NB4 (cell line): ENCODE measurements at places on chromosomes 6 and 20.
A peak's percentile ranks its signal among the peaks of the same experiment; 100 is the strongest.

DNA sequence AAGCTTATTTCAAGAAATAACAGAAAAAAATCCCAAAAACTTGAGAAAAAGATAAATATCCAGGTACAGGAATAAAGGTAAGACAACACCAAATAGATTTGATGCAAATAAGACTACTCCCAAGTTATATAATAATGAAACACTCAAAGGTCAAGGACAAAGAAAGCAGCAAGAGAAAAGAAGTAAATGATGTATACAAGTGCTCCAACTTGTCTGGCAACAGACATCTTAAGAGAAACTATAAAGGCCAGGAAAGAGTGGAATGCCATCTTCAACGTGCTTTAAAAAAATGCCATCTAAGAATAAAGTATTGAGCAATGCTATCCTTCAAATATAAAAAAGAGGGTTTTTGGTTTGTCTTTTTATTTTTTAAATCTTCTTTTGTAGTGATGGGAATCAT is 54.2 kb downstream of the REV3L start:
- peak; percentile 20 for DNase-seq

DNA sequence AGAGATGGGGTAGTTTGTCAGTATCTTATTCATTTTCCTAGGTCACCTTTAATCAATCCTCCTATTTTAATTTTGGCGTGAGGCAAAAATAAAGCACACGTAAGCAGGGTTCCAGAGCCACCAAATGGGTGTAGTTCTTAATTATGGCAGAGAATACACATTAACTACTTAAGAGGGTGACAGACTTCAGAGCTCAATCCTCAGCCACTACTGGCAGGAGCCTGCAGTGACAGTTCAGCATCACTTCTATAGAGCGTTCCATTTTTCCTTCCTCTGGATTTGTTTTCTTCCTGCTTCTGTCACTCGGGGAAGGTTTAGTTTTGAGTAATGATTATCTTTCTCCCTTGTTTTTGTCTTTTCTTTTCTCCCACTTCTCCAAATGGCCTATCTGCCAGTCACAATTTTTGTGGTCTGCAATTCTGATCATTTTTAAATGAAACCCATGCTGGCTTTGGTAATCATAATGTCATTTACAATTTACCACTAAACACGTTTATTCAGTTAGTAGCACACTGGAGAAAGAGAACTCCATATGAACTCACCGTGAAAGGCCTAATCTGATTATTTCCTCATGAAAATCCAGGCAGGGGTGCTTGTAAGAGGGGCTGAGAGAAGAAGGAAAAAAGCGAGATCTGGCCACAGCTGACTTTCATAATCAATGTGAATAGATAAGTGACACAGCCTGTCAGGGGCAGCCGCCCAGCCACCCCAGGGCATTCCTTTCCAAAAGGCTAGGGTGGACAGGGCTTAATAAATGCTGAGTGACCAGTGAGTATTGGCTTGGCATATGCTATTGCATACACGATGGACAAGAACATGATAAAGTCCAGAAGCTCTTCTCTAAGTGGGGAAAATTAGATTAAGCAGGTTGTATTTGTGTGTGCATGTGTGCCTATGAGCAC is 412.1 kb downstream of the PKHD1 start:
- DNase-seq, result no peak

DNA sequence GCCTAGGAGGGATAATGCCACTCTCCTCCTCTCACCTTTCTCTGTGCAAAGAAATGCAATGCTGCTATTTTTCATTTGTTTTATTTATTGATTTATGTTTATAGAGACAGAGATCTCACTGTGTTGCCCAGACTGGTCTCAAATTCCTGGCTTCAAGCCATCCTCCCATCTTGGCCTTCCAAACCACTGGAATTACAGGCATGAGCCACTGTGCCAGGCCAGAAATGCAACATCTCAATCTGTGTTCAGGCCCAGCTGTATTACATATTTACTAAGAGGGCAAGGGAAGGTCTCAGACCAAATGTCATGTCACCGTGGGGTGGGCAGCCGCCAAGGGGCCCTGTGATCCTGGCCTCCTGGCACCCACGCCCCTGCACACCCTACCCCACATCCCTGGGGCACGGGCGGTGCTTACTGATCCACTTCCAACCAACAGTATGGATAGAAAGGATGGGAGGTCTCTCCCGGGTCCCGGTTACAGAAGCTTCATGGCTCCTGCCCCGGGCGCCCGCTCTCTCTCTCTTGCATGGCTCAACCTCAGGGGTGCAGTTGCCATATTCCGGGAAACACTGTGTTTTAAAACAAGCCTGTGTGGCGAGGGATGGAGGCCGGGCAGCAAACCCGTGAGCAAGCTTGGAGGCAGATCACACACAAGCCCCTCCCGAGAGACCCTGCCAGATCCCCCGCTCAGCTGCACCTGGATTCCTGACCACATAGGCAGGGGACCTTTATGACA is 111.8 kb downstream of the AGPAT4 start:
- DNase-seq, result no peak

DNA sequence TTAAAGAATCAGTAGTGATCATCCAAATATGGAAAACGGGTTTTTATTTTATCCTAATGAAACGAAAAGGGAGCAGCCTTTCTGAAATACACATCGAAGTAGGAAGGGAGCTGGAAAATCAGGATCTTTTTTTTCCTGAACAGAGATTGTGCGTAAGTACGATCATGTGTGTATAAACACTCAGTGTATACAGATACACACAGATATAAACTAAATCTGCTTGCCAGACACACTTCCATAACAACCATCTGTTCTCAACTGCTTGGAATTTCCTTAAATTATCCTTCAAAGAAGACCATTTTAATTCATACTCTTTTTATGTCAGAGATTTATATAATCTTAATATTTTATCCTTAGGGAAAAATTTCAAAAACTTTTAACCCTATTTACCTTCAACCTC is 110.7 kb downstream of the CHD6 start:
- no peak for DNase-seq

- peak; percentile 68 for DNase-seq
Measured at GRCh38 chr6:143449714-143450452, 612 bp downstream of the ADAT2 start.

DNA sequence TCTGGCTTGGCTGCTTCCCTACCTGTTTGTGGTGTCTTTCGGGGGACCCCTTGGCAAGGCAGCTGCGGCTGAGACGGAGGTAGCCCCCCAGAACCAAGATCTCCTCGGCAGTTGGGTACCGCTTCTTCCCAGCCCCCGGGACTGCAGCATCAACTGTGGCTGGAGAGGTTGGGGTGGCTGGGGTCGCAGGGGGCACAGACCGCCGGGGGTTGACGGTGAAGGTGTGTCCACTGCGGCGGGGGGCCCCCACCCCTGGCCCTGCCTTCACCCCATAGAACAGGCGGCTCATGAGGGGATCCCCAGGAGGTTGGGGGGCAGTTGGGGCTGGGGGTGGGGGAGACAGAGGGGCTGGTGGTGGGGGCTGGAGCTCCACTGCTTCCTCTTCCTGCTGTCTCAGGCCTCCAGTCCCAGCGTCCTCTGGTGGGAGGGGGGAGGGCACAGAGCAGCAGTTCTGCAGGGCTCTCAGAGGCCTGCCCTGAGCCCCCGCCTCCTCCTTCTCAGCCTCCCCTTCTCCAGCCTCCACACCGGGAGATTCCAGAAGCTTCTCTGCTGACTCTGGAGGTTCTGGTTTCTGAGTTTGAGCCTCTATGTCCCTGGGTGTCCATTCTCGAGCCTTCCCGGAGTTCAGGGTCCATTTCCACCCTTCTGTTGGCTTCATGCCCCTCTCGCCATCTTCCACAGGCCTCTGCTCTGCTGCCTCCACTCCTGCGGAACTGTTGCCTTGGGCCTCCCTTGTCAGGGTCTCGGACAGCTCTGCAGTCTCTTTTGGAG is 1.9 kb downstream of the PPP1R18 start:
- DNase-seq, result peak; percentile 81

GRCh38 chr6:41306187-41306854 is 19.8 kb upstream of the TREM1 start:
- peak; percentile 58 for DNase-seq

DNA sequence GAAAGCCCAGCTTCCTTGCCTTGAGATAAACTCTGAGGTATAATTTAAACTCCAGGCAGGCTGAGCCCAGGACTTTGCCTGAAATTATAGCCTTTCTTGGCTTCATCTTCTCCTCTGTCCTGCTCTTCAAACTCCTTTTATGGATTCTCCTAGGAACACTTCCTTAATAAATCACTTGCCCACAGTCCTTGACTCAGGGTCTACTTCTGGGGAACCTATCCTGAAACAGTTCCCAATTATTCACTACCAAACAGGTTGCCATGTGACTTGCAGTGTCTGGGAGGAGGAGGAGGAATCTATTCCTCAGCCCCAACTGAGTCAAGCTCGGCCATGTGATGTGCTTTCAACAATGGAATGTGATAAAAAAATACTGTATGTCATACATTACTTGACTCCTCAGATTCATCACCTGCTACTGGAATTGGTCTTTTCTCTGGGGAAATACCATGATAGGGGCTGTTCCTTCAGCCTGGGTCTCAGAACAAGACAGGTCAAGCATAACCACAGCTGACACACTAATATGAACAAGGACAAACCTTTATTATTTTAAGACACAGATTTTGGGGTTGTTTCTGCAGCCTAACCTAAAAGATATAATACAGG is 20.5 kb upstream of the CDKN1A start:
- no peak for DNase-seq

GRCh38 chr6:122495612-122496011 is 24.0 kb upstream of the SERINC1 start:
- DNase-seq, result peak; percentile 9

DNA sequence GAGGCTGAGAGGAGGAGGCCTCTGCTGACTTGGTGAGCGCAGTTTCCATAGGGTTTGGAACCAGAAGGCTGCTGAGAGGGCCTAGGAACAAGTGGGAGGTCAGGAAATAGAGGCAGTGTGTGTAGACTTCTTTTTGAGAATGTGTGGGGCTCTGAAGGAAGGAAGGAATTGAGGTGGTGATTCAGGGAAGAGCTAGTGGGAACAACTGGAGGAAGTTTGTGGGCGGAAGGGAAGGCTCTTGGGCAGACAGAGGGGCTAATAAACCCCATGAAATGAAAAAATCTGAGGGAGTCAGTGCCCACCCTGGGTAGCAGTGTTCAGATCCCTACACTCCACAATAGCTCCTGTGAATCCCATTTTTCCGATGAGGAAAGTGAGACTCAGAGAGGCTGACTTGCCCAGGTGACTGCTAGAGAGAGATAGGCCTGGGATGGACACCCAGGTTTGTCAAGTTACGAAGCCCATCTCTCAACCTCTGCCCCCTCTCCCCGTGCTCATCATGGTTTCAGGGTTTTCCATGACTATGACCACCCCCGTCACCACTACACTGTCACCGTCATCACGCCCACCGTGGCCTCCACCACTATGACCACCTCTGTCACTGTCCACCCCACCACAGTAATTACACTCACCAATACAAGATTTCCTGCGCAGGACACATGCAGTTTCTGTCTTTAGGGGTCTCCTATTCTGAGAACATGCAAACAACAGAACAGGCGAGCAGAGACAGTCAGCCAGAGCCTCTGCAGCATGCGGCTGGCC is 106.4 kb downstream of the MRPL14 start:
- DNase-seq, result no peak

DNA sequence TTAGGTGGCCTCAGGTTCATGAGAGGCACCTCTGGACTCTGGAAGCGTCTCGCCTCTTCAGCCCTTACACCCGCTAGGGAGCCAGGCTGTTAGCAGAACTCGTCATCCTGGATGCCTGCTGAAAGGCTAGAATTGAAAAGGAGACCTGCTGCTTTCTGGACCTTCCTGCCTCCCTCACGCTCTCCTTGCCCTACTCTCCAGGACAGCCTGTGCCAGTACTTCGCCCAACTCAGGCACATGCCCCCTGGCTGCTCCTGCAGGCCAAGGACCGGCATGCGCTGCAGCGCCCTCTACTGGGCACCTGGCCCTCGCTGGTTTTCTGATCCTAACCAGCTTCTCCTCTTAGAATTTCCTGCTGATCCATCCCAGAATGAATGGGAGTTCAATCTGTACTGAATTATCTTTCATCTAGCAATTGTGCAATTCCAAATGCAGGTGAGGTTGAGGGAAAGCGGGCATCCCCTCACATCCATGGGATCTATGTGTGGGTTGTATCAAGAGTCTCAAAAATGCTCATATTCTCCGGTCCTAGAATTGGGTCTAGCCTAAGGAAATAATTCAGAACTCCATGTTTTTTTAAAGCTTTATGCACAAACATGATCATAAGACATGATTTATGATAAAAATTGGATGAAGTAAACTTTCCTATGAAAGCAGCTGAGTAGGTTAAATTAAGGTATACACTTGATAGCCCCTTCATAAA is 78.0 kb downstream of the PTPN1 start:
- DNase-seq, result peak; percentile 72

DNA sequence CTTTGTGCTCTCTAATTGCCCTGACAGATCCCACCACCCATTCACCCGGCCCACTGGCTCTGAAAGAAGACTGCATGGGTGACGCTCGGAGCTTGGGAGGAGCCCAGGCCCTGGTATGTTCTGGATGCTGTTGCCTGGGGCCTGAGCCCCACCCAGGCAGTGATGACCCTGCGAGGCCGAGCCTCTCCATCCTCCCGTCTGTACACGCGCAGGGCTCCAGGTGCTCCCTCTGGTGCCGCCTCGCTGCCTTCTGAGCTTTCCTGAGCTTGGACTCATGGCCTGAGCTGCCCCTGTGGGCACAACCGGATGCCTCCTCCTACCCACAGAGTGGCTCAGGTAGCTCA is 61.2 kb downstream of the STK35 start:
- DNase-seq, result no peak

- DNase-seq, result no peak
Measured at GRCh38 chr6:90294008-90294511, 2.6 kb downstream of the BACH2 start.

- DNase-seq, result no peak
Measured at GRCh38 chr20:36532388-36532787, 8.9 kb upstream of the MYL9 start.

- no peak for DNase-seq
Measured at GRCh38 chr6:80690551-80691131, 584.2 kb downstream of the BCKDHB start.

DNA sequence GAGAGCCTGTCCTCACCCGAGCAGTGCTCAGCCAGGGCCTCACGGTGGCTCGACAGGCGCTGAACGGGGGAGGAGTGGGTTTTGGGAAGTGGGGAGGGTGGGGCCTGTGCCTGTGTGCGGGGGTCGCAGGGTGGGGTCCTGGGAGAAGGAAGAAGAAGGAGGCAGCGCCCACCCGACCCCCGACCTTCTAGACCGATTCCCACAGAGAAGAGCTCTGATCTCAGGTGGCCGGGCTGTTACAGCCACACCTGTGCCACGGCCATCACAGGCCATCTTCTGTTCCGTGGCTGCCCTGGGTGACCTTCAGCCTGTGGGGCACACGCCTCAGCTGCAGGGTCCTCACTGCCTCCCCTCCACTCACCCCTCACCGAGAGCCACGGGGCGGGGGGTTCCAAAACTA is 41.4 kb upstream of the GATA5 start:
- no peak for DNase-seq

- DNase-seq, result no peak
Measured at GRCh38 chr6:154446984-154447383, 63.5 kb downstream of the CNKSR3 start.

DNA sequence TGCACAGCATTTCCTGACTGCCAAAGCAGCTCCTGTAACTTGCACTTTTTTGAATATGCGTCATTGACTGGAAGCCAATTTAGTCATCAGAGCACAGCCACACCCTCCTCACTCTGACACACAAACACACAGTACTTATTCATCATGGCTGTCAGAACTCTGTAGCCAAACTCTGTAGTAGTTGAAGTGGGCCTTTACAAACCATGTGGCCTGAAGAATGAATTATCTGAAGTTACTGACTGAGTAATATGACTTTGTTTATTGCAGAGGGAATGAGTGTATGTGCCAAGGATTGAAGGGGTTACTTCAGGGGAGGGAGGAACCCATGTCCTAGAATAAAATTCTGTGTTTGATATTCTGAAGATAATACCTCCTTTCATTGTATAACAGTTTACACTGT is 102.7 kb downstream of the FIG4 start:
- no peak for DNase-seq

- DNase-seq, result no peak
Measured at GRCh38 chr6:113997116-113997515, 26.2 kb upstream of the HDAC2 start.
